ENCODE measurements at places on chromosomes 4 and X. TPM values are rescaled to one million over a fixed set of nuclear protein-coding genes. Genes with fewer than 3 reads are reported as not detected.

The EXOC1L gene
- total RNA-seq: not detected

The ALPK1 gene
- 9.7 TPM for total RNA-seq

- DNase-seq: no peak
Measured at GRCh38 chrX:111728096-111728495, 47.1 kb downstream of the ALG13 start.

GRCh38 chr4:37721995-37722638 lies 35.9 kb upstream of the RELL1 start:
- no peak for DNase-seq

GRCh38 chr4:126755506-126755905 lies 877.3 kb upstream of the INTU start:
- no peak for DNase-seq
